ENCODE measurements at places on chromosomes 4 and X.
A peak's percentile ranks its signal among the peaks of the same experiment; 100 is the strongest.

- H3K36me3 ChIP-seq, result no peaks in the 10 kb centered on the region
- DNase-seq, result no peak
- no peak overlapping the region for H3K27ac ChIP-seq
- H3K4me3 ChIP-seq, result no peak overlapping the region
- H3K27me3 ChIP-seq, result no peaks in the 10 kb centered on the region
- peaks cover 4% of the 10 kb centered on the region for H3K4me1 ChIP-seq
These were observed 27.6 kb upstream of the SRD5A3 start for GRCh38 chr4:55318175-55319129.

DNA sequence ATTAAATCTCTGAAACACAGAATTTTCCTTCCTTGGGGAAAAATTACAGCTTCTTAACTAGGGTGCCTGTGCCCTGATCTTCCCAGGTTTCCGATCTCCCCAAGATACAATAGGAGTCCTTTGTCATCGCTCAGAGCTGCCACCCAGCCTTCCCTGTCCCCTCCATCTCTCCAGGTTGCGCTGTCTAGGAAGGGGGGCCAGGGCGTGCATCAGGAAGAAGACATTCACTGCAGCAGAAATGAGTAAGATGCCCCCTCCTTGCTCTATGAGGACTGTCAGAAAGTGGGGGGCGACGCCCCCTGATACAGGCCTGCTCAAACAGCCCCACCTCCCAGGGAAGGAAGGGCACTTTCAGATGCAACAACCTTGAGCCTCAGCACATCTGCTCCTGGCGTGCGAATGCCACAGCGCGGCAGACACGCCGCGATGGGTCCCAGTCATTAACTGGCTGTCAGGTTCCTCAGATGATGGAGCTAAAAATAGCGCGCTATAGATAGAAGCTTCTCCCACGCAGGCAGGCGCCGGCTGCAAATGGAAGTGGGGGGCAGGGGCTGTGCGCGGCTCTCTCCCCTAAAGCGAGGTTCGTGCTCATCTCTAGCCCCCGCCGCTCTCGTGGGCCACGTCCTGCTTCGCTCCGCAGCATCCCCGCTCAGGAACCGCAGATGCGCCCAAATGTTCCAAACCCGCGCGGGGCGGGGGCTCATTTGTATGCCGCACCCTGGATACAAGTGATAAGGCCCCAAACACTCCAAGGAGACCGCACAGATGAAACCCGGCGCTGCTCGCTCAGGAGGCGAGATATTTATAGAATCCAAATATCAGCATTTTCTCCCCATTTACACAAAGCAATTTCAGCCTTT is 57.6 kb upstream of the LGI2 start:
- peak overlapping the region; percentile 65 for H3K4me3 ChIP-seq
- no peak overlapping the region for H3K27ac ChIP-seq
- no peaks in the 10 kb centered on the region for H3K36me3 ChIP-seq
- H3K27me3 ChIP-seq, result no peaks in the 10 kb centered on the region

GRCh38 chr4:5760936-5761480 is 50.0 kb downstream of the EVC start:
- H3K27ac ChIP-seq, result no peak overlapping the region
- no peaks in the 10 kb centered on the region for H3K27me3 ChIP-seq
- no peaks in the 10 kb centered on the region for H3K4me1 ChIP-seq

GRCh38 chrX:113370006-113370405 is 529.4 kb upstream of the AMOT start:
- no peak for DNase-seq
- H3K27ac ChIP-seq, result no peak overlapping the region
- no peak overlapping the region for H3K4me3 ChIP-seq
- H3K27me3 ChIP-seq, result no peaks in the 10 kb centered on the region
- H3K36me3 ChIP-seq, result no peaks in the 10 kb centered on the region

GRCh38 chr4:1836650-1837049 is 19.3 kb downstream of the LETM1 start:
- H3K36me3 ChIP-seq, result peaks cover 56% of the 10 kb centered on the region
- H3K27ac ChIP-seq, result no peak overlapping the region
- H3K27me3 ChIP-seq, result no peaks in the 10 kb centered on the region
- DNase-seq, result no peak
- H3K4me1 ChIP-seq, result no peaks in the 10 kb centered on the region

DNA sequence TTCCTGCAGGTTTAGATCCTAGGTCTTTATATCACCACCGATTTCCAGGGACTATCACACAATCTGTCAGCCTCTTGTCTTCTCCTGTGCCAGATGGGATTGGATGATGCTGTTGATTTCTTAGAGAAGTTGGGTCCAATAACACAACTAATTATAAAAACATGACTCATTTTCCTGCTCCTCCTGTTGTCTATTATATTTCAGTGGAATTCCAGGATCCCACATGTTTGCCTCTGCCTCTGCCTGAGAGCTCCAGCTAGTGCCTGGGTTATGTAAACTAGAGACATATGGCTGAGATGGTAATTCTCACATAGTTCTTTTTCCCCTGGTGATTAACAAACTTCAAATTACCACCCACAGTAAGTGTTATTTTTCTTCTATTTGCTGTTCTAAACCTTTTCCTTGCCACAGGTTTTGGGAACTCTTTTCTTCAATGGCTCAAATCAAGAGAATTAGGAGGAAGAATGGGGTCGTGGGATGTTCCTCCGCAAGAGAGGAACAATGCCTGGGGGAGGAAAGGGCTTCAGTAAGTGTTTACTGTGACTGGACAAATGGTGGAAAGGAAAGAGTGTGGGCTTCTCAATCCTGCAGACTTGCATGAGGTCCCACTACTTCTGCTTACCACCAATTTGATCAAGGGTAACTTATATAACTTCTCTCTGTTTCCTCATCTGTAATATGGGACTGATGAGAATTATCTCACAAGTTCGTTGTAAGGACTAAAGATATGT is 3.4 kb upstream of the HOPX start:
- no peaks in the 10 kb centered on the region for H3K27me3 ChIP-seq
- no peak overlapping the region for H3K4me3 ChIP-seq
- peaks cover 7% of the 10 kb centered on the region for H3K4me1 ChIP-seq
- H3K27ac ChIP-seq, result no peak overlapping the region

- no peak for DNase-seq
- no peaks in the 10 kb centered on the region for H3K27me3 ChIP-seq
- H3K27ac ChIP-seq, result no peak overlapping the region
- no peak overlapping the region for H3K4me3 ChIP-seq
- no peaks in the 10 kb centered on the region for H3K36me3 ChIP-seq
- peaks cover 4% of the 10 kb centered on the region for H3K4me1 ChIP-seq
These were observed 168.7 kb upstream of the GALNTL6 start for GRCh38 chr4:171644430-171645057.

GRCh38 chr4:75004755-75005668 is 72.1 kb downstream of the PARM1 start:
- no peak overlapping the region for H3K4me3 ChIP-seq
- H3K27me3 ChIP-seq, result no peaks in the 10 kb centered on the region
- H3K27ac ChIP-seq, result peak overlapping the region; percentile 5
- no peaks in the 10 kb centered on the region for H3K36me3 ChIP-seq
- H3K4me1 ChIP-seq, result peaks cover 28% of the 10 kb centered on the region

- no peak for DNase-seq
- no peaks in the 10 kb centered on the region for H3K36me3 ChIP-seq
- no peak overlapping the region for H3K4me3 ChIP-seq
These were observed 109.6 kb downstream of the TMEM144 start for GRCh38 chr4:158319880-158320279.

Data from thoracic aorta (tissue), 2 donors.